Kidney glomerular epithelial cell (primary cell): ENCODE measurements at places on chromosomes 3 and 15.

DNA sequence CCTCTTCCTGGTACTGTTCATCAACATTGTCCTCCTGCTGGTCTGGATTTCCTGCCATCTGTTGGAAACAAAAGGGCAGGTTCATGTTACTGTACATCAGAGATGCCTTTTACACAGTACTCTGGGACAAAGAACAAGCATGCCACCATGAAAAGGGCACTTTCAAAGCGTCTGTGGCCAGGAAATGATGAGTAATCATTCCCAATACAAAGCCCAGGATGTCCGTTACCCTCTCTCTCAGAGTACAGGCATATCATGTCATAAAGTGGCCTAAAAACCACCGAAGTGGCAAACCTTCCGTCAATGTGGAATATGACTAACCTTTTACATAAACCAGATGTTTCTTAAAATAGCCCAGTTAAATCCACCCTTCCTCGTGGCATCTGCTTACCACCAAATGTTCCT is 71.2 kb downstream of the GOLIM4 start:
- no peak for DNase-seq

DNA sequence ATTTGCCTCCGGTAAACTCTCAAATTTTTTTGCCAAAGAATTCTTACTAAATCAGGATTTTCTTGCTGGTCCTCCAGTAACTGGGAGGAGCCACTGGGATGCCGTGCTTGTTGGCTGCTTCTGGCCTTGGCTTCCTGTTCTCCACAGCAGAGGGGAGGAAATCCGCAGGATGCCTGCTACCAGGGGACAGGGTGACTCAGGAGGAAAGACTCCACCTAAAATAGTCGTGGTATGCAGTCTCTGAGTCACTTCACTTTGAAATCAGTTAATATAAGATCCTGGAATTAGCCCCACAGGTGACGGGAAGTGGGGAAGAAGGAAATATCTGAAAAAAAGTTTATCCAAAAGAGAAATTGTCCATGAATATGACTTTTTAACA is 6.5 kb upstream of the TM4SF18 start:
- peak; percentile 97 for DNase-seq

DNA sequence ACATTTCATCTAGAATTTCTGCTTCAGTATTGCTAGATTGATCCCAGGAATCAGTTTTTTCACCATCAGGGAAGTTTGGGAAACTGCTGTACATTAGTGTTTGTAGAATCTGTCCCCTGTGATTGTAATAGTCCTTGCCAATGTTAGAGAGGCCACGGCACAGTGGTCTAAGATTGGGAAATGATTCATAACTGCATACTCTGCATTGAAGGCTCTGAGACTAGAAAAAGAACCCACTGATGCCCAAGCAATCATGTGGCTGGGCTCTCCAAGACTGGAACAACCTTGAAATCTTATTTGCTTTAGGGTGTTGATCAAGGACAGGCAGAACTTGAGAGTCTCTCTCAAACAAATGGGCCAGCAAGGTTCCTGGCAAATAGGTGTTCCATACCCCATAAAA is 245.6 kb upstream of the LRTM1 start:
- no peak for DNase-seq

GRCh38 chr3:174215456-174215855 is 643.7 kb upstream of the NAALADL2 start:
- no peak for DNase-seq

- no peak for DNase-seq
These were observed 2.0 kb downstream of the GP5 start for GRCh38 chr3:194396859-194397756.

GRCh38 chr3:106745344-106746168 is 631.7 kb upstream of the CCDC54 start:
- DNase-seq: no peak

DNA sequence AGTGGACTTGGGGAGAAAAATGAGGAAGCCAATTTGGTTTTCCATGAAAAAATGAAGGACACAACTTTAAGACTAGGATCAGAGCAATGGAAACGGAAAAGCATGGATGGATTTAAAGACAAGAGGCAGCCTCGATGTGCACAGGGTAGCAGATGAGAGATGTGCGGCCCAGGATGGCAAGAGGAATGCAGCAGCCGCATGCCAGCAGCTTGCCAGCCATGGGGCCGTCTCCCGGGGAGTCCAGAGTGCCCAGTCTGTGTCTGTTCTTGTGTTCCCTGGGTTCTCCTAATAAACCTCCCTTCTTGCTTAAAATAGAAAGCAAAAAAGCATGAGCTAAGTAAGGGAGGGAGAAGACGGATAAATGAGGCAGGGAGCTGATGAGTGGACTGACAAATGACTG is 68.0 kb upstream of the IQSEC1 start:
- no peak for DNase-seq

DNA sequence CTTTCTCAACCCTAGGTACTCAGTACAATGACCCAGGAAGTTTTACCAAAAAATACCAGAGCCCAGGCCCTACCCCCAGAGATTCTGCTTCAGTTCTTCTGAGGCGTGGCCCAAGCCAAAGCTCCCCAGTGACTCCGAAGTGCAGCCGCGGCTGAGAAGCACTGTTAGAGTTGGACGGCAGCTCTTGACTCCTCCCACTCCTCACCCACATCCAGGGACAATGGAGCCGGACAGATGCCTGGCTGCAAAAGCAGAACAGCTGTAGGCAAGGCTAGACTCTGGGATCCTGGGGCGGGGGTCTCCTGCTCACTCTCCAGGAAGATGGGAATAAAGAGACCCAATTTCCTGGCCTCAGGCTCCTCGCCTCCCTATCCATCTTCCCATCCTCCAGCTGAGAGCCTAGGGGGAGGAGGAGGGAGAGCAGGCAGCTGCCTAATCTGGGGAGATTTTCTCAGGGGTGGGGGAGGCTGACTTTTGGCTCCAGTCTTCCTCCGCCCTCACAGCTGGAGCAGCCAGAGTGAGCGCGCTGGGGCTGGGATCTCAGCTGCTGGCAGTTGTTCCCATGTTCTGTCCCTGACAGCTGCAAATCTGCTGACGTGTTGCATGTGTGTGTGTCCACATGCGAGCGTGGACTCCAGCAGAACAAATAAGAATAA is 223.8 kb downstream of the OPA1 start:
- DNase-seq: no peak

- DNase-seq: no peak
These were observed 306.6 kb upstream of the KCNH8 start for GRCh38 chr3:18841422-18842343.

DNA sequence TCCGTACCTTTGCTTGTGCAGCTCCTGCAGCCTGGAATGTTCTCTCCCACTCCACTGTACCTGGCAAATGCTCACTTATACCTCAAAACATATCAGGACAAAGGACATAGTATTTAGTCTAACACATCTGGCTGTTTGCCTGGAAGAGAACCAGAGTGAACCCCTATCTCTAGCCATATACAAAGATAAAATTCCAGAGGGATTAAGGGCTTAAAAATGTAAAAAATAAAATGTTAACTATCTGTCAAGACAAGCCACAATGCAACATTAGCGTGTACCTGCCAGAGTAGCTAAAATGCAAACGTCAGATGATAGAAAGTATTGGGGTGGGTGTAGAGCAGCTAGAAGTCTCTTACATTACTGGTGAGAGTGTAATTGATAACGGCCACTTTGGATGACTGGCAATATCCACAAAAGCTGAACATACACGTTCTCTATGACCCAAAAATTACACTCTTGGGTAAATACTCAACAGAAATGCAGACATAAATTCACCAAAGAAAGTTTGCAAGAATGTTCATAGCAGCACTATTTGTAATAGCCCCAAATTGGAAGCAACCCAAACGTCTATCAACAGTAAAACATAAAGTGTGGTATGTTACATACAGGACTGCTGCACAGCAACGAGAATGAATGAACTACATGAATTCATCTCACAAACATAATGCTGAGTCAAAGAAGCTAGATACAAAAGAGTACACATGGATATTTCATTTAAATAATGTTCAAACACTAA is 18.2 kb upstream of the ADPGK start:
- DNase-seq: no peak

DNA sequence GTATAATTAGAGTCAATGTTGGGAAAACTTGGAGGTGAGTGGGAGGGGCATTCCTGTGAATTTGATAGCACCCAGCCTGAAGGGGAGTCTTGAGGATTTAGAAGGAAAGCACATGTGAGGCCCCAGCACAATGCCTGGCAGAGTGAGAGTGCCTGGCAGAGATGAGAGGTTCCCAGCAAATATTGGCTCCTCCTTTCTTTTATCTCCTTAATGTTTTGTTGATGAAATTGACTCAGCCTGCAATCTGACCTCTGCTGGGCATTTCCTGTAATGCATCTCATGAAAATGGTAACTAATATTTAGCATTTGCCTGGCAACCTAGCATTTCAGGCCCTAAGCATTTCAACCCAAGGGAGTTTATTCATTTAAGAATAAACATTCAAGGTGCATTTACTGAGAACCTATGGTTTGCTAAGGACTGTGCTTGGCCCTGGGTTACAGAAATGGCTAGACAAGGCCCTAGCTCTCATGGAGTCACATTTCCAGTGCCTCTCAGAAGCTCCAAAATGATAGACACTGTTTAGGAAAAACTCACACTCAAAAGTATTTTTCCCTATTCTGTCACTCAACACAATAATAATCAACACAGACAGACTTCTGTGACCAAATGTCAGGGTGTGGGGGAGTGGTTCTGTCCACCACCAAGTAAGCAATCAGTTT is 19.0 kb downstream of the PDHB start:
- peak; percentile 71 for DNase-seq

- DNase-seq: no peak
These were observed 579.4 kb upstream of the ALCAM start for GRCh38 chr3:104787306-104787705.

GRCh38 chr3:157958457-157958856 is 147.8 kb downstream of the SHOX2 start:
- no peak for DNase-seq

DNA sequence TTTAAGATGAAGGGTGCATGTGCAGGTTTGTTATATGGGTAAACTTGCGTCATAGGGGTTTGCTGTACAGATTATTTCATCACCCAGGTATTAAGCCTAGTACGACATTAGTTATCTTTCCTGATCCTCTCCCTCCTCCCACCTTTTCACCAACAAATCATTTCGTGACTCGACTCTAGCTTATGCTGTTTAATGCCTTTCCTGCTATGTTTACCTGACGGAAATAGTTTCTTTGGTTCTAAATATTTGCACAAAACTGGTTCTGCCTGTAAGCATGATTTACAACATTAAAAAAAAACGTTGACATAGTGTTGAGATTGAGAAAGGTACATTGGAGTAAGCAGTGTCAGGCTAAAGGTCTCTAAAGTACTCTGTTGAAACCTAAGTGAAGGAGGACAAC is 2.4 kb downstream of the GNL3 start:
- no peak for DNase-seq

GRCh38 chr15:71443538-71443937 is 328.3 kb downstream of the THSD4 start:
- DNase-seq: peak; percentile 52

DNA sequence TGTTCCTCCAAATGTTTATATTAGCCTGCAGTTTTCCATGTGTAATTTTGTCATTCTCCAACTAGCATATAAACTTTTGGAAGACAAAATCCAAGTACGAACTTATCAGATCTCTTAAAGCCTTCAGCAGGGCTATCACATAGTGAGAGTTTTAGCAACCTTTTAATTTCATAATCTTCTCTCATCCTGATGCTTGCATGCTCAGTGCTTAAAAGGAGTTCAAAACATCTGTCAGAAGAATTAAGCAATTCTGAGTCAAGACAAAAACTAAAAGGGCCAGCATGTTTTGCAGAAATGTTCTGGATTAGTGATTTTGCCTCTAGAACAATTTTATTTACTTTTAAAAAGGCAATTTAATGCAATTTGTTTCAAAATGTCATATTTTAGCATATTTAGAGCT is 73.4 kb upstream of the SLC2A2 start:
- DNase-seq: no peak

DNA sequence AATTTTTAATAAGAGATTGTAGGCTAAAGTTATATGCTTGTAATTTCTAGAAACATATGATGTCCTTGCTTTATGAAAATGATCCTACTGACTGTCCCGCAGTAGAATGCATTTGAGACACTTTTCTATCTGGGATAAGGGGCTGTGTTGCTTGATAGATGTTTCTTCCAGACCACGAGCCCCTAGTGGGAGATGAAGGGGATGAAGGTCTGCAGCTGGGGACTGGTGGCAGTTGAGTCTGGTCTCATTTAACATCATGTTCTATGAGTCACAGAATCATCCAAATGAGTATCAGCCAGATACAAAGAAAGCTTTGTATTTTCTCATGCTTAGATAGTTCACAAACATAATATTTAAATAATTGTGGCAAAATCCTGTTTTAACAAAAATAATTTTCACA is 84.3 kb upstream of the PRTG start:
- DNase-seq: peak; percentile 3

DNA sequence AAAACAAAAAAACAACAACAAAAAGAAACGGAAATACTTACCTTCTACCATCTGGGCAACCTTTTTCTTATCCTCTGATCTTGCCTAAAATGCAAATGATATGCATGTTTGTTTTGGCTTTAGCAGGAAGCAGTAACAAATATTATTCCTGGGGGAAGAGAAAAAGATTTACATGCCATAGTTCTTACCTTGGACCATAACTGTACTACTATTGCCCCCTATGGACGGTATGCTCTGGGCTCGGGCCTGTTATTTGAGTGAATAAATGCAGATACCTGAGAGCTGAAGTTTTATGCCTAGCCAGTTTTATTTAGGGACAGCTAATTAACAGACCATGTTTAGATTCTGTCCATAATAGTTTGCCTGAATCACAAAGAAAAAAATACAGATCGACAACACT is 12.6 kb upstream of the STARD5 start:
- no peak for DNase-seq

- peak; percentile 39 for DNase-seq
These were observed 10.7 kb upstream of the DHX36 start for GRCh38 chr3:154334973-154335420.

DNA sequence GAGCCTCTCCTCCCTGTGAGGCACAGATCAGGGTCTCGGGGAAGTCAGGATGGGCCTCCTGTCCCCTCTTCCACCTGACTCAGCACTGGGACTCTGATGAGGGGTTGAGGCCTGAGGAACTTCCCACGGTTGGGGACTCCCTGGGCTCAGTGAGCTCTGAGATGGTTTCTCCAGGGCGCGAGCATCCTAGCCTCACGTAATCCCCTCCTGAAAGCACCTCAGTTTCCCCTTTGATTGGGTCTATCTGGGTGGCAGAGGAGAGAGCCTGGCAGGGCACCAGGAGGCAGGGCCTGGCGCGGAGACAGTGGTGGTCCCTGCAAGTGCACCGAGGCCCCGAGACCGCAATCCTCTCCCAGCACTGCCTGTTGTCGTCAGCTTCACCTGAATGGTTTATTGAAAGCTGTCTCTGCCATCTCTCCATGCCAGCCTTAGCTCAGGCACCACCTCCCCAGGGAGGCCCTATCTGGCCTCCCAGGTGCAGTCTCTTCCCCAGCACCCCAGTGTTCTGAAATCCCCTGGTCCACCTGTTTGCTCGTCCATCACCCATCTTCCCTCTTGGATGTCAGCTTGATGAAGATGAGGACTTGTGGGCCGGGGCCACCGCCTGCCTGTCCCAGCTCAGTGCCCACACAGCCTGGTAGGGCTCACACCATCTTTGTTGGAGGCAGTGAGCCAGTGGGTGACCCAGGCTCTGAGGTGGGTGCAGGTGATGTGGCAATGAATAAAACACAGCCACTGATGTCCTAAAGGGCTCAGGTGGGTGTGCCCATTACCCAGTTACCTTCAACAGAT is 52.2 kb upstream of the PCSK6 start:
- DNase-seq: no peak
